Subcutaneous preadipocyte (primary cell): ENCODE measurements at places on chromosomes 5 and 9. TPM values are rescaled to one million over a fixed set of nuclear protein-coding genes. Genes with fewer than 3 reads are reported as not detected.

Gene IFNA8
- total RNA-seq = not detected in 2 replicates

Gene PKD2L2
- not detected in 2 replicates for total RNA-seq

Gene TMEFF1
- total RNA-seq = under 0.01 and 0.78 TPM in 2 replicates

Gene SPINK6
- total RNA-seq = not detected in 2 replicates

Gene FAM163B
- total RNA-seq = not detected in 2 replicates

Gene EXOSC3
- 39.3 and 66.1 TPM in 2 replicates for total RNA-seq

Gene SPAAR
- total RNA-seq = 0.20 and 0.37 TPM in 2 replicates

Gene TMEM141
- 31.3 and 40.8 TPM in 2 replicates for total RNA-seq

Gene ELAVL2
- under 0.01 TPM in 1 of 2 replicates, not detected in the other for total RNA-seq

Gene DEPDC1B
- 5.1 and 11.3 TPM in 2 replicates for total RNA-seq

Gene ARHGEF39
- total RNA-seq = 1.5 and 5.5 TPM in 2 replicates

Gene SRP19
- total RNA-seq = 34.8 and 34.9 TPM in 2 replicates

Gene CACNA1B
- total RNA-seq = under 0.01 and 0.20 TPM in 2 replicates

Gene IFNA13
- not detected in 2 replicates for total RNA-seq

Gene BTNL9
- 0.37 TPM in 1 of 2 replicates, not detected in the other for total RNA-seq

Gene WASHC1
- 5.1 and 5.5 TPM in 2 replicates for total RNA-seq

Gene CD274
- 1.8 TPM in 1 of 2 replicates, not detected in the other for total RNA-seq

Gene FANCG
- 25.7 and 36.6 TPM in 2 replicates for total RNA-seq

Gene IZUMO3
- total RNA-seq = not detected in 2 replicates

Gene NUTM2F
- not detected in 2 replicates for total RNA-seq

Gene LRRC19
- total RNA-seq = not detected in 2 replicates

Gene CBY3
- total RNA-seq = not detected in 2 replicates

Gene PCDHGA3
- 0.73 and 1.2 TPM in 2 replicates for total RNA-seq

Gene ANKRD33B
- 4.4 and 5.9 TPM in 2 replicates for total RNA-seq

Gene CNTLN
- total RNA-seq = 12.5 and 17.4 TPM in 2 replicates
